Activated T-helper 1 cell treated with anti-CD3 and anti-CD28 coated beads, Interleukin-12 subunit alpha, Interleukin-12 subunit beta, Interleukin-2, Interleukin-4 antibody, amounts not matched to agents 30 ng/mL and 10 ng/mL and 1 ng/mL, durations not matched to agents 14 hours and 24 hours and 36 hours (primary cell): ENCODE measurements at places on chromosomes 1 and 21. TPM values are rescaled to one million over a fixed set of nuclear protein-coding genes. Genes with fewer than 3 reads are reported as not detected.
A peak's percentile ranks its signal among the peaks of the same experiment; 100 is the strongest.

DNA sequence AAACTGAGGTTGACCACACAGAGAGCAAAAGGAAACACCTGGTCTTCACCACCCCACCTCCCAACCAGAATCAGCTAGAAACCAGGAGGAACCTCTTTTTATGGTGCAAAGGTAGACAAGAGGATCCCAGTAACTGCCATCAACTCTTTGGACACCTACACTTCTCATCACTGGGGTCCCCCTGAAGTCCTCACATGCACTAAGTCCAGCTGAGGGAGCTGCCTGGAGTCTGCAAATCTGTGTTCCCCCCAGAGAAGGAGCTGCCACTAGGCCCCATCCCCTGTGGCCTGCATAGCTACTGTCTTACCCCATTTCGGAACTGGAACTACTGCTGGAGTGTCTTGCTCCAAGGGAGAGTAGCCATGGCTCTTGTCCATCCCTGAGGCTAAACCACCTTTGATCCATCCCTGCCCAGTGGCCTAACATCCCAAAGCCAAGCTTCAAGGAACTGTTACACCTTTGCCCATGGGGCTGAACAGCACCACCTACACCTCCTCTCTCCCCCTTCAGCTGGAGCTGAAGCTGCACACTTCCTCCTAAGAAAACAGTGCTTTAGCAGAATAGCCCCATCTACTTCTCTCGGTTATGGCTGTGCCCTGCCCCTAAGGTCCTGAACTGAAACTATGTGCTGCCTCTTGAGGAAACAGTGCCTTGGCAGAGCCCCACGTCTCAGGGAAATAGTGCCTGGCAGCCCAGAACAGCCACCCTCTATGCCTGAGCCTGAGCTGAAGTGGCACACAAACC, 85.4 kb upstream of the CD53 start:
- DNase-seq, result peak; percentile 45

DNA sequence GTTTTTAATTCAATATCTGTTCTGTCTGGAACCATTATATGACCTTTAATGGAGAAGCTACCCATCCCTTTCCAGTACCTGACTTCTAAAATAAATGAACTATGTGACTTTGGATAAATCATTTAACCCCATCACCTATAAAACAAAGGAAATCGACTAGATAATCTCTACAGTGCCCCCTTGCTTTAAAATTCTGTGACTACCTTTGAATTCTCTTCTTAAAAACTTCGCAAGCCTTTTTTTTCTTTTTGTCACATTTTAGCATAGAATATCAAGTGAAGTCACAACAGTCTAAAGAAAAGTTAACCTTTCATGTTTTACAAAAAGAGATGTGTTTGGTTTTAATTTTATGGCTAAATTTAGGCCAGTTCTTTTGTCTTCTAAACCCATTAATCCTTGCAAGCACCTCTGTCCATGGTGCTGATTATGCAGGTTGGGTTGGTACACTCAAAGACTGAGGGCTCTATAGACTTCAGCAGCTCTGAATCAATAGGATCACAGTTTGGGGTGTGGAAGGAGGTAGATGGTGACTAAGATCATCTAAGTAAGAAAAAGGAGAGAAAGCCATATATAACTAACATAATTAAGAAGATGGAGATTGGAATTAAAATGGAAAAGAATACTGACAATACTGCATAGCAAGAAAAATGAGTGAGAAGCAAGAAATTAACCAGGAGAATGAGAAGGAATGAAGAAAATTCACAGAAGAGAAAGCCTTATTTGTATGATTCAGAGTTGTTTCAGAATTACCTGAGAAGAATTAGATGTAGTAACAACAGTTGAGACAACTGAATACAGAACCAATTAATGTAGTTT, 59.2 kb downstream of the TBX15 start:
- no peak for DNase-seq

SELENON gene
- total RNA-seq, result 5.2 and 5.3 TPM in 2 replicates

IGSF3 gene
- total RNA-seq, result 1.7 TPM in 2 replicates

DNA sequence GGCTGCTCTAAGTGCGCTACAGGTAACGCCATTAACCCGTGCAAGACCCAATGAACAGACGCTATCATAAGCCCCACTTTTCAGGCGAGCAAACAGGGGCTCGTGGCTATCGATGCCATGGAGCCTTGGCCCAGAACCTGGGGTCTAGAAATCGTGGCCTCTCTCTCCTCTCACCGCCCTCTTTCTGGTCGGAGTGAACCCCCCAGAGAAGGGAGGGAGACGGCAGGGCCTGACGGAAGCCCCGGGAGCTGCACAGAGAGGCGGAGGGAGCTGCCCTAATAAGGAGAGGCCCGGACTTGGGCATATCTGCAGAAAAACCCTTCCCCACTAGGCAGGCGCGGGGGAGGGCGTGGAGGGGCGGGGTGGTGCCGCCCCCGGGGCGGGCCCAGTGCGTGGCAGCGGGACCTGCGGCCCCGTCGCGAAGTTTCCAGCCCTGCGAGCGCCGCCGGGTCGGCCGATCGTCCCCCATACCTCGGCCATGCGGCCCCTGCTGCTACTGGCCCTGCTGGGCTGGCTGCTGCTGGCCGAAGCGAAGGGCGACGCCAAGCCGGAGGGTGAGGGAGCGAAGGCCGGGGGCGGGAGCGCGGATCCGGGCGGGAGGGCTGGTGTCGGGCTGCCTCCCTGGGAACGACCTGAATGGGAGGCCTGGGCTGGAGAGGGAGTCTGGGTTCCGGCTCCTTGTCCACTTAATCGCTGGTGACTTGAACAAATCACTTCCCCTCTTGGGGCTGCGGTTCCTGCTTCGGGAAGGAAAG, at the start of gene PLOD1:
Gene PLOD1 (plus strand): TSS at position 416 of the 755 bp plus-strand sequence. CDS start 63 bp downstream, at position 479.
- peak; percentile 78 for DNase-seq

- no peak for DNase-seq
Observed at GRCh38 chr1:30907481-30908315, 860 bp downstream of the SDC3 start.

GRCh38 chr1:28766532-28767183, 29.9 kb downstream of the YTHDF2 start:
- no peak for DNase-seq
